GM19239 (cell line): ENCODE measurements at places on chromosomes 3 and 15.

GRCh38 chr3:46860017-46860809 lies 3.0 kb downstream of the MYL3 start:
- DNase-seq, result no peak

- DNase-seq, result no peak
Observed at GRCh38 chr3:161163297-161163696, 57.8 kb upstream of the NMD3 start.

- no peak for DNase-seq
Observed at GRCh38 chr3:52092271-52092660, 35.9 kb upstream of the DUSP7 start.

DNA sequence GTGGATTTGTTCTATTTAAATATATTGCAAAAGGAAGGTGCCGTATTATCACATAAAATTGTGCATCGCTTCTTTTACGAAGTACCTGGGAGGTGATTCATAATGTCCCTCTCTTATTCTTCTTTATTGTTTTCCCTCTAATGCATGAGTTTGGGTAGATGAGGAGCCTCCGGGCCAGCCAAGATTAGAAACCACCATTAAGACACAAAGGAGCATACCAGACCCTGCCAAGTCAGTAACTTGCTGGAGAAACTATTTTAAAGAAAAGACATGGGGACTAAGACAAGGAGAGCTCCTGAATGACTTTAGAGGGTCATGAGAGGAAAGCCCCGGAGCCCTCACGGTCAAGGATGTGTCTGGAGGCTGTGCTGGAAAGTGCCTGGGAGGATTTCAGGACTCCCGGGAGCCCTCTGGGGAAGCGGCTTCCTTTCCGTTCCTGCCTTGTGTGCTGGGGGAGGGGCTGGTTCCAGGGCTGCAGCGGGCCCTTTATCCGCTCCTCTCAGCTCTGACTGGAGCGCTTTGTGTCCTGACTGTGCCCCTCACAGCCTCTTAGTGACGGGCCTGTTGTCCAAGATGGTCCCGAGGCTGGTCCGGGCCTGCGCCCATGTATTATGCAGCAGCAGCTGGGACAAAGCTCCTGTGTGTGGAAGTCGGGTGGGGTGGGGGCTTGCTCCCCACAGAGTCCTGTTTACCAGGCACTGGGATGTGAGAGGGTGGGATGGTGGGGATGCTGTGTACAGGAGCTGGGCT lies 35.7 kb downstream of the CORO2B start:
- no peak for DNase-seq

- DNase-seq, result no peak
Observed at GRCh38 chr15:101451266-101451799, 38.2 kb downstream of the PCSK6 start.

- no peak for DNase-seq
Observed at GRCh38 chr3:77081240-77081661, 41.4 kb downstream of the ROBO2 start.

DNA sequence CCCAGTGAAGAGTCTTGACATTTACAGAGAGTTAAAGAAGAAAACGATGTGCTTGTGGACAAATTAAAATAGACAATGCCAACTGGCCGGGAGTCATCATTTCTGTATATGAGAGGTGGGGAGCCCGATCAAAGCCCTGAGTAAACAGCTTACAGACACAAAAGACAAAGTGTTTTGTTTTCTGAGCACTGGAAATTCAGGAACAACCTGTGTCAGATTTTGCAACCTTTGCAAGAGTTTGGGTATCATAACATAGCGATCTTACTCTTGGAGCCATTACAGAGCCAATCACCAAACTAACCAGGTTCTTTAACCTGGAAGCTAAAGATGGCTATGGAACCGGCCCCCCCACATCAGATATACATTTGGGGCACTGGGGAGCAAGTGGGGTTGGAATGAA lies 101.9 kb upstream of the LRIG1 start:
- DNase-seq, result no peak

GRCh38 chr3:51075221-51075775 lies 309.8 kb upstream of the MANF start:
- no peak for DNase-seq

- DNase-seq, result no peak
Observed at GRCh38 chr15:92062505-92062904, 209.0 kb downstream of the SLCO3A1 start.

- DNase-seq, result no peak
Observed at GRCh38 chr3:38186781-38187180, 21.4 kb downstream of the OXSR1 start.

DNA sequence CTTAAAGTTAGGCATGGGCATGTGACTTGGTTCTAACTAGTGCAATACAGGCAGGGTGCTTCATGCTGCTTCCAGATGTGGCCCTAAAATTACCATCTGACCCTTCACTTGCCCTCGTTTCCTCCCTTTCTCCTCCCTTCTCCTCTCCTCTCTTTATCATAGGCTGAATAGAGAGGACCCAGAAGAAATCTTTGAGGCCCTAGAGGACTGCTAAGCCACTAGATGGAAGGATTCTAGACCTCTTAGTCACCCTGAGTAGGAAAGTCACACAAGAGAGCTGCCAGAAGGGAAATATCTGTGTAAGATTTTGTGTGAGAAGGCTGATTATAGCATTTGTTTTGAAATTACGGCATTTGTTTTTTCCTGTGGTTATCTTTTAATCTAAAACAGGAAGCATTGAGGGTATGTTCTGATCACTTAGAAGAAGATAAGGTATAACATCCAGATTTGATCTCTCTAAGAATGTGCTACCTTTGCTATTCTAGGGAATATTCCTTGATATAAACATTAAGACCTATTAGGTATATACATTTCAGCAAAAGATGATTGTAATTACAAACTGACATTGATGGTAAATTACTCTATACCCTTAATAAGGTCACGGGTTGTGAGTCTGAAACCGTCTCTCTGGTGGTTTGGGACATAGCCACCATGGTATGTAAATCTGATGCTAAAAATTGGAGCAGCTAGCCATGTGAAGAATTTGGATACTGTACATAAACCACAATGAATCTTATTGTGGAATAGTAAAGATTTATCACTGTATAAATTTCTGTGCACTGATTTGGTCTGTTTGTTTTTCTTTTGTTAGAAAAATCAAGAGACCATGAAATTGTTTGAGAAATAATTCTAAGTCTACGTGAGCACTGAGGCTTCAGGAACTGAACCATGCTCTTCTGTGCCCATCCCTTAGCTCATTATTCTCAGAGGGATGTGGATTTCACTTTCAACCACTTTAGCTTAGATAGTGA lies 84.1 kb downstream of the TP63 start:
- no peak for DNase-seq

DNA sequence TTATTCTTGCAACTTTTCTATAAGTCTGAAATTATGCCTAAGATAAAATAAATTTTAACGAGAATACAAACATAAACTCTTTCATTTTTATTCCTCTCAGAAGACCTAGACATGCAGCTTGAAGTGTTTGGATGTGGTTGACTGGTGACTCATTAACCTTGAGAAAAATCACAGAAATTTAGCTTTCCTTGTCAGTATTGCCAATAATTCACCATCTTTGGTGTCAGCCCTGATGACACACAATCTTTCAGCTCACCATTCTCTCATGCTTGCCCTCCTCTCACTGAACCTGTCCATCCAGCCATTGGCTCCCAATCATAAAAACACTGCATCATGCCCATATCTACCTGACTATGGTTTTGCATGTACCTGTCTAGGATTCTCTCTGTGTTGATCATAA lies 22.6 kb upstream of the TNFAIP8L3 start:
- DNase-seq, result no peak

- no peak for DNase-seq
Observed at GRCh38 chr15:56812221-56812620, 78.9 kb upstream of the ZNF280D start.

DNA sequence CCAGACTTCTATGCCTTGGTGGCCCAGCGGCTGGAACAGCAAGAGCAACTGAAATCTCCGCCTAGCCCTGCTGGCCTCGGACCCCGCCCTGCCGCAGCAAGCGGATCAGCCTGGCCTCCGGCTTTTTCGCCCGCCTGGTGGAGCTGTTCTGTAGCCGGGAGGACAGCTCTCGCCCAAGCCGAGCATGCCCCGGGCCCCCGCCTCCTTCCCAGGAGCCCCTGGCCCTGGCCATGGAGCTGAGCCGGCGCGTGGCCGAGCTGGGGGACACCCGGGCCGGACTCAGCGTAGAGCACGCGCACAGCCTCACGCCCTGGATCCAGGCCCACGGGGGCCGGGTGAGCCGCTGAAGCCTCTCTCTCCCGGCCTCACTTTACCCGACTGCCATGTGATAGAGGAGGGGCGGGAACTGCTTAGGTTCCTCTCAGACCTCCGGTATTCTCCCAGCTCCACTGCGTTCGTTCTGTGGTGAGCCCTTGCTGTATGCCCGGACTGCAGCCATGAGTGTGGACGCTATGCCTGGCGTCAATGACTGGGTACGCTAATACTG lies 24.1 kb upstream of the MRPL3 start:
- no peak for DNase-seq

DNA sequence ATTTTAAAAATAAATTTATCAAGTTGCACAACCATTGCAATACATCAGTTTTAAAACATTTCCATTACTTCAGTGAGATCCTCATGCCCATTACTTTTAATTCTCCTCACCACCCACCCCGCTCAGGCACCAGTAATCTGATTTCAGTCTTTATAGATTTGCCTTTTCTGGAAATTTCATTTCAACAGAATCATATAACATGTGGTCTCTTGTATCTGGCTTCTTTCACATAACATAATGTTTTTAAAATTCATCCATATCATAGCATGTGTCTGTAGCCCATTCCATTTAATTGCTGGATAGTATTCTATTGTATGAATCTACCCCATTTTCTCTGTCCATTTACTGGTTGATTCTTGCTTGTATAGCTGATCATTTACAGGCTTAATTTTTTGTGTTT lies 110.3 kb upstream of the TMEM108 start:
- no peak for DNase-seq

DNA sequence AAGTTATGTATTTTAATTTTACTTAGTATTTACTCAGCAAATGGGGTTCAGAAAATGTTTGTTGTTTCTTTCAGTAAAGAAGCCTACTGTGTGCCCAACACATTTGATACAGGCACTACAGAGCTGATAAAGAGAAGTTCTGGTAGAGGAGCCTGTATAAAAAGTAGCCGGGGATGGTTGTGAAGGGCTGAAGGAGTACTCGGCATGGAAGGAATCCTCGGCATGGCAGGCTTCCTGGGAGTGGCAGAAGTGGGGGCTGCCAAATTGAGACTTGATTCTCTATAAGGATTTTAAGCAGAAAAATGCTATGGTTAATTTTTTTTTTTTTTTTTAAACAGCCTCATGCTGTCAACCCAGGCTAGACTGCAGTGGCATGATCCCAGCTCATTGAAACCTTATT lies 9.3 kb downstream of the ARL13B start:
- DNase-seq, result no peak

DNA sequence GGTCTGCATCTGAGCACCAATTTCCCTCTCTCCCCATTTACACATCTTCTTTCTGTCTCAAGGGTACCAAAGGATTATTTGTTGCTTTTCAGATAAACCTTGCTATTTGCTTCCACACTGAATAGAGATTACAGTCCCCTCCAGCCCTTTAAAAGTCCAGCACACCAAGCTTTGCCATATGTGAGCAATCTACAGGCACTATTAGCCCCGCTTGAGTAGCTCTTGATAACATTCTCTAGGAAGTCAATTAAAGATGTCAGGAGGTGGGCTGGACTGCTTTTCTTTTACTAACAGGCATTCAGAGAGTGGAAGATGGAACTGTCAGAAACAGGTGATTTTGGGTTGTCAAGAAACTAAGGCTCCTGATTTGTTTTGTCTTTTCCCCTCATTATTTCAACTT lies 417.0 kb downstream of the ROBO2 start:
- no peak for DNase-seq

GRCh38 chr3:169694117-169694516 lies 30.6 kb upstream of the MECOM start:
- no peak for DNase-seq

DNA sequence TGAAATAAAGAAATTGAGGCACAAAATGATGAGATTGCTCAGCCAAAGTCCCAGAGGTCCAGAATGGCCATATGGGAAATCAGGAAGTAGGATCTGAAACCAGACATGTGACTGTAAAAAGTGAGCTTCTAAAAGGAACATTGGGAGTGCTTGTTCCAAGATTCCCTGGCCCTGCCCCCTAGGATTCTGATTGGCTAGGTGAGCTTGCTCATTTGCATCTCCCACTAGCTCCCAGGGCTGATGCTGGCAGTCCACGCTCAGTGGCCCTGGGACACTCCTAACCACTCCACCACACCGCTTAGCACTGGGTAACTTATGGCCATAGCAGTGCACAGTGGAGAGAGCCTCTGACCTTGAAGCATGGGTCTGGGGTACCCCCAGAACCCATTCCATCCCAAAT lies 326.7 kb downstream of the NTRK3 start:
- no peak for DNase-seq

- DNase-seq, result no peak
Observed at GRCh38 chr3:77746892-77747291, 707.0 kb downstream of the ROBO2 start.

GRCh38 chr3:58178528-58179234 lies 32.1 kb downstream of the DNASE1L3 start:
- no peak for DNase-seq

GRCh38 chr3:65439641-65440284 lies 599.0 kb downstream of the MAGI1 start:
- no peak for DNase-seq

DNA sequence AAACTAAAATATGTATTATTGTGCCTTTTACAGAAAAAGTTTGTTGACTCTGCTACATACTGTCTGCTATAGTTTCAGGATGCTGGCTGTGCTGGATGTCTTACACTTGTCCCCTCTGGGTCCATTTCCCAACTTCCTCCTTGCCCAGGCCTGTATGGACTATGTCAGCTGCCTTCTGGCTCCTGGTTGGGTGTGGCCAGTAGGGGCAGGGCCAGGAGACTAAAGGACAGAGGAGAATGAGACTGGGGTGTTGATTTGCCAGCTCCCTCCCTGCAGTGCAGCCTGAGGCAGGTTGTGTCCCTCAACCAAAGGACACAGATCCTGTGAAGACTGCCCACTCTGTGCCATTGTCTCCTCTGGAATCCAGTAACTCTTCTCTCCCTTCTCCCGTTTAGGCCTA lies 90.6 kb upstream of the UBE2E2 start:
- no peak for DNase-seq

GRCh38 chr3:57793737-57794187 lies 37.7 kb downstream of the SLMAP start:
- no peak for DNase-seq

DNA sequence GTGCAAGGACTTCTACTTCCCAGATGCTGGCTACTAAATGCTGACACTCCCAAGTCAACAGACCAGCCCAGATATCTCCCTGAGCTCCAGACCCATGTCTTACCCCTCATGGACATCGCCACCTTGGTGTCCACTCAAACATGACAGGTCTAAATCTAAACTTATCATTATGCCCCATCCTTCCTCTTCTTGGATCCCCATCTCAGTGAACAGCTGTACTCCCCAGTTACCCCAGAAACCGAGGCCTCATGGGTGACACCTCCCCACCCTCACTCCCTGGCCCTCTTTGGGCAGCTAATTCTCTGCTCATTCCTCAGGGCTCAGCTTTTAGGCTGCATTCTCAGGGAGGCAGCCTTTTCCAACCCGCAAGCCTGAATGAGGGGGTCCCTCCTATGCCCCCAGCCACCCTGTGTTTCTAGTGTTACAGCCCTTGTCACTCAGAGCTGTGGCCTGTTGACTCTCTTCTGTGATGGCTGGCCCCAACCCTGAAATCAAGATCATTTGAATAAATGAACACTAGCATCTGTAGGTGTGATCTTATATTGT lies 5.4 kb downstream of the EHD4 start:
- no peak for DNase-seq
